Activated T-cell treated with anti-CD3 and anti-CD28 coated beads, Interleukin-2, amount 50 U/mL, for 1 hour (primary cell): ENCODE measurements at places on chromosomes 12 and 14.

DNA sequence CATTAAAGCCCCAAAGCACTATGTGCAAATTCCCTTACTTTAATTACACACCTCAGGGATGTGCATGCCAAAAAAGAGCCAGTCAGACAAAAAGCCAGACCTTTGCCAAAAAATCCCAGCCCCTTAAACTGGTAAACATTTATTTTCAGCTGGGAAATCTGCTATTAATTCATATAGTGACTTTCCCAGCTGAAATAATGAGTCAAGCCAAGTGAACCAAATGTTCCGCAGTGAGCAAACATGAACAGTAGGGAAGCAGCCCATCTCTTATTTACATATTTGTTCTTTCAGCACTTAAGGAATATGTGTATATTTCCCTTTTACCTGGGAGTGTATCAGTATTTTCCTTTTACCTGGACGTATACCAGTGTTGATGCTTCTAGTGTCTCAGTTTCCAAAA is 44.0 kb upstream of the OTX2 start:
- DNase-seq = no peak

DNA sequence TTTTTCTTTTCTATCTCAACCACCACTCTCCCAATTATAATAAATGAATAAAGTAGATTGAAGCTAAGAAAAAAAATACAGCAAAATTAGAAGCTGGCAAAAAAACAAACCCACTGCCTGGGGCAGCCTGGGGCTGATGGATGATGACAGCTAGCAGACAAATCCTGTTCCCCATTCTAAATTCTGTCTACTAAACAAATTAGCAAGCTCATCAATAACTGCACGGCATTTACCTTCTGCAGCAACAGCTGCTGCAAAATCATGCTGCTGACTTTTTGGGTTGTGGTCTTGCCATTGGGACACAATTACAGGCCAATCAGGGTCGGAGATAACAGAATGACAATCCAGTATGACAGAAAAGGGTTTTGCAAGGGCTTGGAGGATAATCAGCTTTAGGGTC is 443.6 kb upstream of the SOX5 start:
- no peak for DNase-seq

DNA sequence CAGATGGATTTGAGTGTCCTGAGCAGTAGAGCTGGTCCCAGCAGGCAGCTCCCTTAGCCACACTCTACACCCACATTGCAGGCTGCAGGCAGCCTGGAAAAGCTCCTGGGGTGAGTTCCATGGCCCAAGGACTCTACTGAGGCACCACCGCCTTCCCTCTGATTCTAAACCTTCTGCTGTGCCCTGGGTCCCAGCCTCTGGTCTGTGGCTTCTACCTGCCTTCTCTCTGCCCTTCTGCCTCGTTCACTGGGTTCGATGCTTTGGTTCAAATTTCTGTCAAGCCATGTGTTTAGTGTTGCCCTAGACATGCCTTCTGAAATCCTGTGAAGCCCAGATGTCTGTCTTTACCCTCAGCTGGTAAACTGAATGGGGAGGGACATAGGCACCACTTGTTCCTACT is 1.5 kb upstream of the FGF6 start:
- DNase-seq = no peak

- no peak for DNase-seq
Measured at GRCh38 chr12:14982562-14982961, 9.7 kb downstream of the PDE6H start.

DNA sequence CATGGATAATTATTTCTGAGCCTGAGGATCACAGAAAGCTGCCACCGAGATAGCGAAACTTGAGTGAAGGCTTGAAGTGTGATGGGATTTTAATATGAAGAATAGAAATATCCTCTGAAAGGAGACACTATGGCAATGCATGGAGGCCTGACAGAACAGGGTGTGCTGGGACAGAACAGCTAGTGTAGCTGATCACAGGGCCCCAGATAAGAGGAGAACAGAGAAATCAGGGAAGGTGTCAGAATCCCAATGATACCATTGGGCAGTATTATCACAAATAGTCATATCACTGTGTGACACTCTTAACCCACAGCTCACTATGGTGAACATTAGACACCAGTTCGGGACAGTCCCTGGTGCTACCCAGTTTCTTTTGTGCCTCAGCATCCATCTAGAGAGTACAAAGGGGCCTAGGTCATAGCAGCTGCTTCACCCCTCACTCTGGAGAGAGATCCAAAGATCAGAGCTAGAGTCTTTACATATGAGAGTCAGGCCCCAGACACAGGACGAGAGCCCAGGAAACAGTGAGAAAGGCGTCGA is 506 bp upstream of the OR10P1 start:
- DNase-seq = no peak

DNA sequence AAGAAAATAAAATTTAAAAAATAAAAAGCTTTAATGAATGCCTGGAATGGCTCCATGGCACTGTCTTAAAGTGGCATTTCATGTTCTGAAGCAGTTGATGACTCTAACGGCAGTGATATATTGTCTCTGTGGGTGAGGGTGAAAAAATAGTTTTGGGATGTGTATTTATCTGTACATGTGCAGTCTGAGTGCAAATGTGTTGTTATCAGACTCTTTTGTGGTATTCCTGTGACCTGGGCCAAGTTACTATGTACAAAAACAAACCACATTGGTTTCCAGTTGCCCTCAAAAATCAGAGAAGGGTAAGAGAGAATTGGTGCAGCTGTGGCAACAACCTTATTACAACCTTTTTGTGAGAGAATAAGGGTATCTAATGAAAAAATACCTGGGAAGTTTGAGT is 81.7 kb upstream of the CCDC91 start:
- no peak for DNase-seq

- no peak for DNase-seq
Measured at GRCh38 chr12:25438638-25439037, 114.4 kb downstream of the LMNTD1 start.

- DNase-seq = no peak
Measured at GRCh38 chr12:42262271-42262670, 24.2 kb upstream of the YAF2 start.
